ENCODE measurements at places on chromosomes 7 and 10. TPM values are rescaled to one million over a fixed set of nuclear protein-coding genes. Genes with fewer than 3 reads are reported as not detected.

- no peaks in the 10 kb centered on the region for H3K36me3 ChIP-seq
- peaks cover 4% of the 10 kb centered on the region for H3K4me1 ChIP-seq
- no peak overlapping the region for H3K27ac ChIP-seq
- H3K27me3 ChIP-seq: no peaks in the 10 kb centered on the region
These were observed 186.6 kb upstream of the NRP1 start for GRCh38 chr10:33521062-33521461.

DNA sequence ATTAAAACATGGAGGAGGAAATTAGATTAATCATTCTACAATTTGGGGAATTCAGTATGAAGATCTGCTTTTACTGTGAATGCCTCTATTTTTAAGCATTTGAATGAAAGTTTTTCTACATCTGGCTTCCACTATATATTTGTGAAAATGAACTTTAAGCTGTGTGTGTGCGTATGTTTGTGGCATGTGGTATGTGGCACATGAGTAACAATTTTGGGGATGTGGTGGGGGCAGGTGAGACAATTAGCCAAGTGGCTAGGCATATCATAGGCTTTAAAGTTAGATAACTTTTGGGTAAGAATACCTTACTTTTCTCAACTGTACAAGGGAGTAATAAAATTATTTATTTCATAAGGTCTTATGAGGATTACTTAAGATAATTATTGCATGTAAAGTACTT lies 81.5 kb downstream of the ZNF22 start:
- no peak overlapping the region for H3K27ac ChIP-seq
- DNase-seq: no peak
- H3K4me3 ChIP-seq: no peak overlapping the region

DNA sequence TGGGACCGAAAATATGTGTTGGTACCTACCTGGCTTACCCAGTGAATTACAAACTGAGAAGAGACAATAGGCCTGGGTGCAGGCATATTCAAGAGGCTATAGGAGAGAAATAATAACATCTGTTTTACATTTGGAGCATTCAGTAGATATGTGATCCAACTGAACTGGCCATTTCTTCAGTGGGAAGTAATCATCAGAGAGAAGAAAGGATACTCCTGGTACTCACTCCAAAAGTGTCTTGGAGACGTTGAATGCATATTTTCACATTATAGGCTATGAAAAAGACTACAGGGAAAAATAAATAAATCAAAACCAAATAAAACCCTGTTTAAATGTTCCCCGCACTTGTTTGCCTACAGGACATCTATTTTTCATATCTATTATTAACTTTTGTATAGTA lies 1680.3 kb downstream of the REEP3 start:
- H3K4me3 ChIP-seq: no peak overlapping the region
- no peak overlapping the region for H3K27ac ChIP-seq
- H3K36me3 ChIP-seq: no peaks in the 10 kb centered on the region
- DNase-seq: no peak

DNA sequence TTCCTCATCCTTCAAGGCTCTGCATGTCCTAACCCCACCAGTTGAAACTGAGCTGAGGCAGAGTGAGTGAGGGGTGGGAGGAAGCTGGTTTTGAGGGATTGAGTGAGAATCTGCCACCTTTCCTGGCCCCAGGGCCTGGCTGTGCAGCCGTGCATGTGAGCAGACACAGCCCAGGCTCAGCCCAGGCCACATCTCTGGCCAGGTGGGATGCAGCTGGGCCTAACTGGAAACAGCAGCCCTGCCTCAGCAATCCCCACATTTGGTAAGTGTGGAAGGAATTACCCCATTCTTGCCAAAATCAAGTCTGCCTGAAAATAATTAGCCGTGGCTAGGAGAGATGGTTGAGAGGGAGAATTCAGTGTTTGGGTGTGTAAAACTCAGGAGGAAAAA lies 116.6 kb downstream of the NEURL1 start:
- H3K36me3 ChIP-seq: no peaks in the 10 kb centered on the region
- H3K4me3 ChIP-seq: no peak overlapping the region
- H3K27me3 ChIP-seq: no peaks in the 10 kb centered on the region
- peaks cover 6% of the 10 kb centered on the region for H3K4me1 ChIP-seq
- H3K27ac ChIP-seq: no peak overlapping the region
- no peak for DNase-seq

SLC16A9 gene
- total RNA-seq: 8.1 TPM

DNA sequence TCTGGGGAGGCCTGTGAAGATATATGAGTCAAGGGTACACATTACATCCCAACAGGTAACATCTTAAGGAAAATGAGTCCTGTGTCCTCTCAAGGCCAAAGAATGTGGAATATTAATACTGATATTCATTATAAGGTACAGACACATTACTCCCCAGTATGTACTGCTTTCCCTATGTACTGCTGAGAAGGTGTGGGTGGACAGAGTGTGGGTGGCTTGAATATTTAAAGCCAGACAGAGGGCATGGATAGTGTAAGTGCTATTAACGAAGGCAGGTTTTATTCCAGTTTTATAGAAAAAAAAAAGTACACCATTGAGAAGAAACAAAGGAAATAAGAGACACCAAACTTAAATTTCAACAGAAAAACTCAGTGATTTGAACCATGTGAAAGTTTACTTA lies 1054.4 kb downstream of the XPNPEP1 start:
- no peaks in the 10 kb centered on the region for H3K4me1 ChIP-seq
- no peaks in the 10 kb centered on the region for H3K27me3 ChIP-seq
- no peaks in the 10 kb centered on the region for H3K36me3 ChIP-seq
- no peak overlapping the region for H3K4me3 ChIP-seq
- no peak for DNase-seq

MPP7 gene
- total RNA-seq: 5.5 TPM

DNA sequence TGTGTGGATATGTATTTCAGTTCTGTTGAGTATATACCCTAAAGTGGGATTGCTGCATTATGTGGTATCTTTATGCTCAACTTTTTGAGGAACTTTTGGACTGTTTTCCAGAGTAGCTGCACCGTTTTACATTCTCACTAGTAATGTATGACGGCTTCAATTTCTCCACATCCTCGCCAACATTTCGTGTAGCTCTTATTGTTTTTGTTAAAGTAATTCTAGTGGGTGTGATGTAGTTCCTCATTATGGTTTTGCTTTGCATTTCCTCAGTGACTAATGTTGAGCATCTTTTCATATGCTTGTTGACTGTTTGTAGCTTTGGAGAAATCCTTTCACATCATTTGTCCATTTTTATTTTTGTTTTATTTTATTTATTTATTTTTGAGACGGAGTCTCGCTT lies 4.5 kb downstream of the STMP1 start:
- DNase-seq: no peak
- no peaks in the 10 kb centered on the region for H3K36me3 ChIP-seq
- H3K4me1 ChIP-seq: peaks cover 3% of the 10 kb centered on the region
- no peak overlapping the region for H3K4me3 ChIP-seq

AKR1C4 gene
- not detected for total RNA-seq

DNA sequence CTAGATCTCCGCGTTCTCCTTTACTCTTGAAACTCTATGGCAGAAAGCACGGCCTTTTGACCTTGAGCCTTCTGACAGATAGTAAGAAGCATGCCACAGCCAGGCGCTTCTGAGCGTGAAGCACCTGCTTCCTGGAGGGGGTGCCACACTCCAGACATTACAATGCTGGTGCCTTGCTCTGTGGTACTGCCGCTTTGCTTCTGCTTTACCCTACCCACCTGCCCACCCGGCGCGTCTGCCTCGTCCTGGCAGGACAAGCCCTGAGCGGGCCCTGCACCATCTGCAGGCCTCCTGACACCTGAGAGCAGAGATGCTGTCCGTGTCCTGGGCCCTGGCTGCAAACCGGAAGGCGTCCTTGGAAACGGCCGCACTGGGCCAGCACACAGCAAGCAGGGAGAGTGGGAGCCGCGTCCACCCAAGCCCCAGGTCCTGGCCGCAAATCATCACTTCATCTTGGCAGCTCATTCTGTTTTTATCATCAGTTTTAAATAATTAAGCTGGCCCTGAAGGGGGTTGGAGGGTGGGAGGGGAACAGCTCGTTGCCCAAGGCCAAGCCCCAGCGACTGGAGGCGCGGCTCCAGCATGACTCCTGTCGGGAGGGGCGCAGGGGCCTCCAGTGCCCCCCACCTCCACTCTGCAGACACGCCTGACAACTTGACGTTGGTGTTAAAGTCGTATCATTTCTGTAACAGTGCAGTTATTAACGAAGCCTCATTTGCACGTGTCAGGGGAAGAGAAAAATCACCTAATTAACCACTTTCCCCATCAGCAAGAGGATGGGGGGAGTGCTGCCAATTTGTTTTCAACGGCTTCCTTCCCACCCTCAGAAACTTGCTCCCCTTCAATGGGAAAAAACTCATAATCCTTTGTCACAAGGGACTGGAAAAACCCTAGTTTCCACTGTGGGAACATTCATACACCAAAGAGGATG lies 132.2 kb downstream of the MAD1L1 start:
- no peaks in the 10 kb centered on the region for H3K36me3 ChIP-seq
- H3K4me1 ChIP-seq: peaks cover 21% of the 10 kb centered on the region
- no peak overlapping the region for H3K27ac ChIP-seq
- peak; percentile 51 for DNase-seq
- H3K27me3 ChIP-seq: no peaks in the 10 kb centered on the region
- no peak overlapping the region for H3K4me3 ChIP-seq

C10orf143 gene
- 10.3 TPM for total RNA-seq

- no peak overlapping the region for H3K27ac ChIP-seq
- H3K4me3 ChIP-seq: no peak overlapping the region
- no peaks in the 10 kb centered on the region for H3K4me1 ChIP-seq
- H3K27me3 ChIP-seq: no peaks in the 10 kb centered on the region
- H3K36me3 ChIP-seq: no peaks in the 10 kb centered on the region
- DNase-seq: no peak
These were observed 496.9 kb upstream of the CELF2 start for GRCh38 chr10:10520491-10521385.

ITGA8 gene
- 6.8 TPM for total RNA-seq

GDF2 gene
- not detected for total RNA-seq

- H3K4me3 ChIP-seq: no peak overlapping the region
- H3K27me3 ChIP-seq: no peaks in the 10 kb centered on the region
- no peak for DNase-seq
- H3K27ac ChIP-seq: no peak overlapping the region
- no peaks in the 10 kb centered on the region for H3K36me3 ChIP-seq
- peaks cover 13% of the 10 kb centered on the region for H3K4me1 ChIP-seq
These were observed 7.2 kb downstream of the SFMBT2 start for GRCh38 chr10:7403620-7404019.

CALHM3 gene
- total RNA-seq: not detected

DNA sequence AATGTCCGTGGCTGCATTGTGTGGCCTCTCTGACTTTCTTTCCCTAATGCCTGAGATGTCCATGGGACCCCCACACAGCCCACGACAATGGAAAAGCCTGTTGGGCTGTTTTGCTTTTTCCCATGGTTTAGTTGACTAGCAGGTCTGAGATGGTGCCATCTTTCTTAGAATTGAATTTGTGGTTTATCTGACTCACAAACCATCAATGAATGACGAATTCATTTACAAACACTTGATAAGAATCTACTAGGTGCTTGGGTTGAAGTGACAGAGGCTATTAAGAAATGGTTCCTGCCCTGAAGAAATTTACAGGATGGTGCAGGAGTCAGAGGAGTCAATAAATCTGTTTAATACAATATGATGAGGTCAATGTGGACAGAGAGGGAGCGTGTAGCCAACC lies 75.4 kb downstream of the OTUD1 start:
- H3K27me3 ChIP-seq: no peaks in the 10 kb centered on the region
- H3K27ac ChIP-seq: no peak overlapping the region
- H3K4me1 ChIP-seq: no peaks in the 10 kb centered on the region
- no peak for DNase-seq
- no peaks in the 10 kb centered on the region for H3K36me3 ChIP-seq

BBIP1 gene
- total RNA-seq: 31.4 TPM

DNA sequence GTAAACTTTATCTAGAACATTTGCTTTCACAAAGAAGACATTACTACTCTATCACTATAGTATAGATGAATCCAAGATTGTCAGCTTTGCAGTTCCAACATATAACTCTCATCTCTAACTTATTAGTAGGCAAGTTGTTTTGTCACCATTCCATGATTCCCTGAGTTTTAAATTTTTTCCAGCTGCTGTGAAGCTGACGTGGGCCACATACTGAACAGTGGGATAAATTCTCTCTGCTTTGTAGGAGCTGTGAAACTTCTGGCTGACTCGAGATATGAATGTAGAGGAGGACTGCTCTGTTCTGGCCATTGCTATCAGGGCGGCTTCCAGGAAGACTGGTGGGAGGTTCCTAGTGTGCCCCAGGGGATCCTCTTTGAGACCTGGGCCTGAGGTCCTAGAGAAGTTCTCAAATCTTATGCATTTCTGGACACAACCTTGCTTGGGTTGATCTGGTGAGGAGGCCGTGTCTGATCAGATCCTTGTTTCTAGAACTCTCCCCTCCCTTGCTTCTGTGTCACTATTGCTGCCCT lies 58.0 kb downstream of the LSMEM1 start:
- no peak for DNase-seq
- H3K36me3 ChIP-seq: no peaks in the 10 kb centered on the region
- H3K4me1 ChIP-seq: no peaks in the 10 kb centered on the region
- H3K27me3 ChIP-seq: no peaks in the 10 kb centered on the region
- no peak overlapping the region for H3K27ac ChIP-seq

ASIC3 gene
- 4.5 TPM for total RNA-seq

- H3K4me3 ChIP-seq: no peak overlapping the region
- H3K36me3 ChIP-seq: no peaks in the 10 kb centered on the region
- peaks cover 1% of the 10 kb centered on the region for H3K4me1 ChIP-seq
- no peak overlapping the region for H3K27ac ChIP-seq
- no peaks in the 10 kb centered on the region for H3K27me3 ChIP-seq
These were observed 6.6 kb downstream of the BBIP1 start for GRCh38 chr10:110912374-110912773.

DNA sequence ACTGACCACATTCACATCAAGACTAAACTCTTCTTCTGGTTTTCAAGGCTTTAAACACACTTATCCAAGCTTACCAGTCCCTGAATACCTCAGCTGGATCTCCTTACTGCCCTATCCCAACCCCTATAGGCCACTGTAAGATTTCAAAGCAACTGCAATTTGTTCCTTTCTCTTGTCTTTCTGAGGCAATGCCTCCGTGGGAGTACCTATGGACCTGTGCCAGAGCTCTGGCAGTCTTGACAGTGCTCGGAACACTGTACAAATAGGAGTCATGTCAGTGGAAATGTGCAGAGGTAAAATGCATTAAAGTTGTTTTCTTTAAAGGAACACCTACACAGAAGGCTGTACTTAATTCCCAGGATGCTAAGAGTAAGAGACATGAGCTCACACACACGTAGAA lies 124.7 kb downstream of the CNOT4 start:
- no peaks in the 10 kb centered on the region for H3K36me3 ChIP-seq
- no peaks in the 10 kb centered on the region for H3K4me1 ChIP-seq
- no peak overlapping the region for H3K4me3 ChIP-seq
- peak; percentile 26 for DNase-seq

CHAT gene
- total RNA-seq: not detected

GRCh38 chr10:80177781-80178636 lies 27.3 kb downstream of the ANXA11 start:
- no peak overlapping the region for H3K4me3 ChIP-seq
- no peaks in the 10 kb centered on the region for H3K27me3 ChIP-seq
- peaks cover 4% of the 10 kb centered on the region for H3K4me1 ChIP-seq
- DNase-seq: no peak
- H3K27ac ChIP-seq: no peak overlapping the region

BAMBI gene
- 28.6 TPM for total RNA-seq

GRCh38 chr10:78215645-78216044 lies 182.0 kb downstream of the RPS24 start:
- no peak overlapping the region for H3K4me3 ChIP-seq
- DNase-seq: peak; percentile 92
- H3K27ac ChIP-seq: peak overlapping the region; percentile 64

CYP3A7 gene
- total RNA-seq: 0.34 TPM

GRCh38 chr7:29610086-29610485 lies 46.5 kb downstream of the PRR15 start:
- DNase-seq: no peak
- H3K36me3 ChIP-seq: no peaks in the 10 kb centered on the region
- H3K27me3 ChIP-seq: no peaks in the 10 kb centered on the region
- H3K4me1 ChIP-seq: peaks cover 6% of the 10 kb centered on the region
- no peak overlapping the region for H3K4me3 ChIP-seq
- H3K27ac ChIP-seq: no peak overlapping the region

OR6V1 gene
- not detected for total RNA-seq

HOGA1 gene
- not detected for total RNA-seq

Data from ovary (tissue), 10 donors.